Activated gamma-delta T cell treated with anti-CD3 and anti-CD28 coated beads, Interleukin-2, amount 50 U/mL, for 16 hours (primary cell): ENCODE measurements at places on chromosomes 3 and 15.
A peak's percentile ranks its signal among the peaks of the same experiment; 100 is the strongest.

DNA sequence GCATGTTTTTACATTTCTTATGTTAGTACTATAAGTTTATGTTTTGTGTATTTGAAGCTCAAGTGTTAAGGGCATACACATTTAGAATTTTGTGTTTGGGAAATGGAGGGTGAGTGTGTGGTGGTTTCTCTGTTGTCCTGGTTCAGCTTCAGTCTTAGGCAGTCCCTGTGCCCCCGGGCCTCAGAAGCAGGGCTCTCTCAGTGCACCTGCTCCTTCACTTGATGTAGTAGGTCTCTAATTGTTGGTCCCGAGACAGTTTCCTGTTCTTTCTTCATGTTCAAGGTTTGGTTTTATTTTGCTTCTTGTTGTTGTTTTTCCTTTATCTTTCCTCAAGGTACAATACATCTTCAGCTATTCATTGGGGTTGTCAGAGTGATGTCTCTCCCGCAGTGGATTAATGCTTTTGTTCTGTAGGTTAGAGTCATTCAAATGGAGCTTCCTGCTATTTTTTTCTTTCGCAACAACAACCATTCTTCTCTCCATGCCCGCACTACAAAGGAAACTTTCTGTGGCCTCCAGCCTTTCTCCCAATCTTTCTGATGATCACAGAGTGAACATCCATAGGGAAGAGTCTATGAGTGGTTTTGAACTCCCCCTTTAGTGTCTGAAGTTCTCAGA is 177.8 kb upstream of the GOLGA6L4 start:
- DNase-seq = no peak

DNA sequence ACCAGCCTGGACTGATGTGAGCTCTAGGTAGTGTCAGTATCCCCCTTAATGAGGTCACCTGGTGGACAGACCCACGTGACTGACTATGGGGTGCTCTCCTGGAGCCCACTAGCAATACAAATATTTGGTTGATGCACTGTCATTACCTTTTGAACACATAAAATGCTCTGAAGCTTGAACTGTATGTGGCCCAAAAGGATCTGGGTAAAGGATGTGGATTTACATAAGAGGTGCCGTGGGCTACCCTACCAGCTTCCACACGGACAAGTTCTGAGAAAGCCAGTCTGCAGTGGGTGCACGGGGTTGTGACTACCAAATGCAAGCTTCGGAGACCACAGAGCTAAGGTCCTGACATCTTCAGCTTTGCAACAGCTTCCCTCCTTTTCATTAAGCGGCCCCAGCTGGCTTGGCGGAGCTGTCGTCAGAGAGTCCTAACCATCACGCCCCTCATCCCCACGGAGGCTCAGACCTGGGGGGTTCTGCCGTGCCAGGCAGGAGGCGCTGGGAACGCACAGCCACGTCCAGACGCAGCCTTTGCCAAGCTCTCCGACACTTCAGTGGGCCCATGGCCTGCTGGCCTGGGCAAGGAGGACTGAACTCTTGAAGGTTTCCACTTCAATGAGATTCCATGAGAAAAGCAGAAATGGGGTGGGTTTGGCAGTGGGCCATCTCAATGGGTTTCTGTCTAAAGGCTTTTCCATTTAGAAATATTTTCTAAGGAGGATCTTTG is 228.3 kb downstream of the ADAMTS17 start:
- DNase-seq = no peak

DNA sequence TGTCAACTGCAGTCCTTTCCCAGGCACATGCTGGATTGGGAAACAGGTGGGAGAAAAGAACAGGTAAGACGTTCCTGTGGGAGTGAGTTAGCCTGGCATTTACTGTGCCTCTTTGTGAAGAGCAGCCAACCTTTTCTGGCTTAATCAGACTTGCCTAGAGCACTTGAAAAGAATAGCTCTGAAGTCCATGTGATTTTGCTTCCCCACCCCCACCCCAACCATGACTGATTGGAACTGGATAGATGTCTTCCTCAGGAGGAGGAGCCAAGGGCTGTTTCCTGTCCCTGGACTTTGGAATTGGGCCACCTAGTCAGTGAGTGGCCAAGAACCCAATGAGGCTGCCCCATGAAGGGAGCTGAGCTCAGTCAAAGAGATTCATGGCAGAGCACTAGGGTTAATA is 4.7 kb upstream of the TMEM41A start:
- no peak for DNase-seq

GRCh38 chr3:16309558-16309957 is 44.5 kb downstream of the OXNAD1 start:
- peak; percentile 39 for DNase-seq

DNA sequence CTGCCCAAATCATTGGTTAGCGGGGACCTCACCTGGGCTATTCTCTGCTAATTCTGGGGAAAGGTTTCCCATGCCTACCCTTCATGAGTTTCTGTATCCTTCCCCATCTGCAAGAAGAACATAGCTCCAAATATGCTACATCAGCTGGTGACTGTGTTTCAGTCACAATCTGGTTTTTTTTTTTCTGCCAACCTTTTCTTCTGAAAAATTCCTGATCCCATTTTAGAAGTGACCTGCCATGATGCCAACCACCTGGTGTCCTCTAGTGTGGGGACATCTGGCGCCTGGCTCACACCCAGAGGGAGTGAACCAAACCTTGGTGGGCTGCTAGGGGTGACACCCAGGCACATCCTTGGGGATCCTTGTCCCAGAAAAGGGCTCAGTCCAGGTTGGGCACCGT is 76.1 kb downstream of the CHRD start:
- DNase-seq = no peak

DNA sequence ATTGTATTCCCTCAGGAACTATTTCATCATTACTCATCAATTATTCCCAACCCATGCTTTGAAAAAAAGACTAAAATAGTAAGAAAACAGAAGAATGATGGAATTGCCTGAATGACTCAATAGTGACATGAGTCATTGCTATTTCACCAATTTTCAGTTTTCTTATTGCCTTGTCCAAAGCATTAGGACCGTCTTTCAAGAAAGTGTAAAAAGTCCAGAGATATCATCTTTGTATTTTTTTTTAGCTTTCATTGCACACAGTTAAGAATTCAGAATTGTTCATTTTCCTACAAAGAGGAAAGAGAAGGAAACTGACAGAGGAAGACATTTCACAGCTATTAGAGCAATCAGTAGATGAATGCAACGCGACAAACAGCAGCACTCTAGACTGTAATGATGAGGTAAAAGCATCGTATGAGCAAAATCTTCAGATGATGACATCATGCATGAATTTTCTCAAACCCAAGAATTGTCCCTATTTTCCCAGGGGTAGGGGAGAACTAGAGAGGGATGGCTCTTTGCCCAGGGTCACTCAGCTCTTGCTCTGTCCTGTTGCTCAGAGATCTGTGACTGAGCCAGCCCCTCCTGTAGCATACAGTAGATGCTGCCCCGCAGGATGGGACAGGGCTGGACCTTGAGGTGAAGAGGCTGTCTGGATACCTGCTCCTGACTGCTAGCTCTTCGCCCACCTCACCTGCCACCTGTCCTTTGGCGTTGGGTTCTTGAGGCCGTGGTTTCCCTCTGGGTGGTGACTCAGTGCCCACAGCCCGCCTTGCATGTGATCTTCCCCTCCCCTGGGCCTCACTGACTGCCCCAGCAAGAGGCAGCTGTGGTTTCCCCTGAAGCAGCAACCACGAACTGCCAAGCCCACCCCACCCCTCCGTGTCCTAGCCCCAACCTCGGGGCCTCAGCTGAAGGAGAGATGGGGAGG is 84.8 kb downstream of the PPCDC start:
- DNase-seq = peak; percentile 63

- no peak for DNase-seq
Measured at GRCh38 chr3:11288786-11289637, 16.8 kb downstream of the ATG7 start.
